MV-4-11 (cell line): ENCODE measurements at places on chromosomes 16 and 17.

- DNase-seq = no peak
Measured at GRCh38 chr17:79657861-79658810, 47.3 kb upstream of the RBFOX3 start.

GRCh38 chr17:66373944-66374817 is 71.8 kb downstream of the PRKCA start:
- DNase-seq = peak; percentile 45

DNA sequence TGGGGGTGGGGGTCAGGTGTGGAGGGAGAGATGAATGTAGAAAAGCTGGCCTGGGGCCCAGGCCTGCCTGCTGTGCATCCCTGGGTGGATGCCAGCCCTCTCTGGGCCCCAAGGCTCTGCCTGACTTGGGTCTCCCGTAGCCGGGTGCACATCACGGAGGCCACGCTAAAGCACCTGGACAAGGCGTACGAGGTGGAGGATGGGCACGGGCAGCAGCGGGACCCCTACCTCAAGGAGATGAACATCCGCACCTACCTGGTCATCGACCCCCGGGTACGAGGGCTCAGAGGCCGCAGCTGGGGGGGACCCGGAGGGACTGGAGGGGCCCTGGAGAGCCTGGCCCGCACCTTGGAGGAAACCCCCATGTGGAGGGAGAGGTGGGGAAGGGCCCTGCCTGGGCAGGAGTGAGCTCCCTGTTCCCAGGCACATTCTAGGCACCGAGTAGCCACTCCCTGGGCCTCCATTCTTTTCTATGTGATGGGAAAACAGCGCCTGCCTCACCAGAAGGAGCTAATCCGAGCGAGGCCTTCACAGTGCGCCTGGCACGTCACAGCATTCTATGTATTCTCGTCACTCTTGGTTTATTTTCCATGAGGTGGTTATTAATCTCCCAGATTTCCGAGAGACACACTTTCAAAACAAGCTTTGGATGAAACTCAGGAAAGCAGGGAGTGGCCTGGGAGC is 34.7 kb downstream of the ADCY7 start:
- no peak for DNase-seq

- peak; percentile 48 for DNase-seq
Measured at GRCh38 chr17:15273141-15273793, 8.1 kb upstream of the PMP22 start.

GRCh38 chr17:81116704-81117103 is 48.6 kb upstream of the PVALEF start:
- DNase-seq = no peak

GRCh38 chr16:22933173-22933572 is 119.2 kb downstream of the HS3ST2 start:
- peak; percentile 42 for DNase-seq

GRCh38 chr17:69235338-69236058 is 6.9 kb upstream of the ABCA10 start:
- peak; percentile 84 for DNase-seq

DNA sequence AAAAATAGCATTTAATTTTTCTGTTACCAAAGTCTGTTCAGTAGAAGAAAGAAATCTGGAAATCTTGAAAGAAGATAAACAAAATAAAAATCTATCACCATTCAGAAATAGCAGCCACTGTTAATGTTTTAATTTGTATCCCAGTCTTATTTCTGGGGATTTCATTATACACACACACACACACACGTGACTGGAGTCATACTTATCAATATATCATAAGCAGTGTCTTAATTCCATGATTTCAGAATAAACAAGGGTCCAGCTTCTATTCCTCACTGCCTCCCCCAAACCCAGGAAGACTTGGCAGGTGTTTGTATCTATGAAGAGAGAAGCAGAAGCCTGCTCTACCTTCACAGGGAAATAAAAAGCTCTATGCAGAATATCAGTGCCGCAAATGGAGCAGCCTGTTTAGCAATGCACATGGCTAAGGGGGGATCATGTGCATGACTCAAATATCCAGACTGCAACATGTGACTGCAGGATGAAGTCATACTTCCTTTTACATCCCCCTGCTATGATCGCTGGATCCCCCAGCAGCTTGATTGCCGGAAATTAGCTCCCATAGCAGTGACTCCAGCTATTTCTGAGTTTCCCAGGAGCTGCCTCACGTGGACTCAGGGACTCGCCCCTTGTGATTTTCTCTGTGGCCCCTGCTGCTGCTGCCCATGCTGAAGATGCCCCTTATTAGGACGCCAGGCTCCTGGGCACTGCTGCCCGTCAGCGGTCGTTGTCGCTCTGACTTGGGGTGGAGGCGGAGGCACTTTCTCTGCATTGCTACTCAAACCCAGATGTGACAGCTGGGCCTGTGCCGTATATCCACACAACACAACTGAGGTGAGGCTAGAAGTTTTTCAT is 341.0 kb downstream of the CPPED1 start:
- DNase-seq = no peak

DNA sequence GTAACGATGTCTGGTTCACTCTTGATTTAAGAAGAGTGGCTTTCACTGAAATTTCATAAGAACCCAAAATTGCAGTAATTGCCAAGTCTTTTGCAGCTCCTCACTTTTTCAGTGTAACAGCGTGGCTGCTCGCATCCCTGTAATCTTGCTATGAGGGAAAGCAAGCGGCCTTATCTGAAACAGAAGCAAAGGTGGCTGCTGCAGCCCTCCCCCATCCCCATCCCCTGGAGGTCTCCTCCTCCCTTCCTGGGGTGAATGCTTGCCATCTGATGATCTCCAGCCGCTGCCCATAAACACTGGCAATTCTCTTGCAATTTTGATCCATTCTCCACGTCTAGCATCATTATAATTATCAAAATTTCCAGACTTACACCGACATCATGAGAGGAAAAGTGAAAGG is 182.5 kb upstream of the ASIC2 start:
- DNase-seq = no peak

DNA sequence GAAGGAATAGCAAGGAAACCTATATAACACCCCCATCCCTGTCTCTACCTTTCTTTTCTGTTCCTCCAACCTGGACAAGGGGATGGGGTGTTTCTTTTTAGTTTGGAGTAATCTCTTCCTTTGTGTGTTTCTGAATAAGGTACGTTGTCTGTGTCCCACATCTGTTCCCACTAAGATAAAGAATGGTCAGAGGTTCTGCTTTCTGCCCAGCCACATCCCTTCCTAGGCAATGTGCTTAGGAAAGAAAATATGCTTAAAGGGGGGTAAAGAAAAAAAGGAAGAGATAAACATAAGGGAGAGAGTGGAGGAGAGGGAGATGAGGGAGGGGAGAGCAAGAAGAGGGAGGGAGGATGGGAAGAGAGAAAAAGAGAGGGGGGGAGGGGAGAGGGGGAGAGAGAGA is 35.1 kb downstream of the SLC6A2 start:
- DNase-seq = peak; percentile 27

- DNase-seq = peak; percentile 16
Measured at GRCh38 chr16:31472709-31473203, 804 bp downstream of the TGFB1I1 start.

GRCh38 chr17:47225911-47226688 is 17.0 kb downstream of the MYL4 start:
- no peak for DNase-seq

DNA sequence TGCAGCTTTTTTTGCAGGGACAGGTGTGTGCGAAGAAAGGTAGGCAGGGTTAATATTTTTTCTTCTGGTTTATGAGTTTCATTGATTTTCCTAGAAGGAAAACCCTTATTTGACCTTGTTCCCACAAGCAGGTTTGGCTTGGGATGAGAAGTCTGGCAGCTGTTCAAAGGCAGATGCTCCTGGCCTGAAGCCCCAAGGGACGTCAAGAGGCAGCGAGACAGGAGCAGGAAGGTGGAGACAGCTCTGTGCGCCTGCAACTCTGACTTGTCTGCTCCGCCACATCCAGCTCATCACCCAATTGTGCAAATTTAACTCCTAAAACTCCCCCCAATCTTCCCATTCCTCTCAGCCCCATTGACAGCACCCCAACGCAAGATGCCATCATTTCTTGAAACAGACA is 136.8 kb upstream of the XYLT1 start:
- DNase-seq = no peak
